Stimulated activated CD4-positive, alpha-beta T cell treated with anti-CD3 and anti-CD28 coated beads, Interleukin-4, amount 100 ng/mL, for 4 hours (primary cell): ENCODE measurements at places on chromosomes 7 and 10.

DNA sequence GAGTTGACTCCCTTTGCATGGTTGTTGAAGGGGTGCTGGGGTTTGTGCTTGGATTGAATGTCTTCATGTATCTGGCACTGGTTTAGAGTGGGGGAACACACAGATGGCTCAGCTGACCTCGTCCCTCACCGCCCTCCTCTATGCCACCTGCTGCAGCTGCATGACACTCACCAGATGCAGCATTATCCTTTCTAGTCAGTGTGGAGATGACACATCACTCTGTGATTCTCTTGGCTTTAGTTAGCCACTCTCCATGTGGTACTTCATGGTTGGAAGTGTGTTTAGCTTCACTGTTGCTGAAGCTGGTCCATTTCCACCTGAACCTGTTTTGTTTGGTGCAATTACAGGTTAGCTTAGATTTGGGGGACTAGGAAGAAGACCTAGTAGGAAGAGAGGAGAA, 56.3 kb upstream of the BMPER start:
- DNase-seq: no peak

DNA sequence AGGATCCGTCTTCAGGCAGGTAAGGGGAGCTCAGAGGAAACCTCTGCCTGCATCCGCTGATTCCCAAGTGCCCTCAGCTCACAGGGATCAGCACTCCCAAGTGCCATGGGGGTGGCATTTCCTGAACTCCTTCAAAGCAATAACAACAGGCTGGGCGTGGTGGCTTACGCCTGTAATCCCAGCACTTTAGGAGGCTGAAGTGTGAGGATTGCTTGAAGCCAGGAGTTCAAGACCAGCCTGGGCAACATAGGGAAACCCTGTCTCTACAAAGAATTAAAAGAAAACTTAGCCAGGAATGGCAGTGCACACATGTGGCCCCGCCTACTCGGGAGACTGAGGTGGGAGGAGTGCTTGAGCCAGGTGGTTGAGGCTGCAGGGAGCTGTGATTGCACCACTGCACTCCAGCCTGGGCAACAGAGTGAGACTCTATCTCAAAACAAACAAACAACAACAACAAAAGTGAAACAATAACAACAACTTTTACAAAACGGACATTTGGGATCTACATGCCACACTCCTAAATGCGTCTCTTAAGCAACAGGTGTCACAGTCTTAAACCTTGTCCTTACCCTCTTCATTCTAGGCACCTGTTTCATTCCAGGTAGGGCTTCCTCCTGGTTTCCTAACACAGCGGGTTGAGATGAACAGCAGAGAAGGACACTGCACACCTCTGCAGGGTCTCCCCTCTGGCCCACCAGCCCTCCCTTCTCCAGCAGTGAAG, 73.8 kb downstream of the PAXIP1 start:
- no peak for DNase-seq

- no peak for DNase-seq
These were observed 90.3 kb downstream of the BTRC start for GRCh38 chr10:101444058-101444898.

GRCh38 chr7:47702080-47702479, 120.2 kb upstream of the TNS3 start:
- DNase-seq: no peak

- no peak for DNase-seq
These were observed 7.0 kb downstream of the GPER1 start for GRCh38 chr7:1094870-1095269.
